Activated CD4-positive, alpha-beta T cell treated with anti-CD3 and anti-CD28 coated beads, Interleukin-2, amount 50 U/mL, for 16 hours (primary cell): ENCODE measurements at places on chromosomes 16 and 17.

DNA sequence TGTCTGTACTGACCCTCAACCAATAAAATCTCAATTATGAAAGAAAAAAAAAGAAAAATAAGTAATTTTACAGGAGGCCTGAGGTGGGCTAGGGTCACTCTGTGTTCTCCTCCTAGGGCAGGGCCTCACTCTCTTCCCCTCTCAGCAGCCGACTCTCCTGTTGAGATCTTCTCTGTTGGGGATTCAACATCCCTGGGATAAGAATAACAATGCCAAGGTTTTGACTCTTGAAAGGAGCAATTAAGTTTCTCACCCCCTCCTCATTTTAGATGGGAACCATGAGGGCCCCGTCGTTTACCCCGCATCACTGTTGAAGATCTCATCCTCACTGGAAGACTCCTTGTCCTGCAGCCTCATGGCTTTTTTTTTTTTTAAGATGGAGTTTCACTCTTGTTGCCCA, 21.5 kb upstream of the BRCA1 start:
- DNase-seq: no peak

- no peak for DNase-seq
Observed at GRCh38 chr16:57635266-57636097, 7.1 kb downstream of the ADGRG1 start.

- no peak for DNase-seq
Observed at GRCh38 chr16:57518520-57518919, 17.9 kb downstream of the CCDC102A start.

GRCh38 chr17:44900894-44901293, 1.6 kb upstream of the EFTUD2 start:
- no peak for DNase-seq

DNA sequence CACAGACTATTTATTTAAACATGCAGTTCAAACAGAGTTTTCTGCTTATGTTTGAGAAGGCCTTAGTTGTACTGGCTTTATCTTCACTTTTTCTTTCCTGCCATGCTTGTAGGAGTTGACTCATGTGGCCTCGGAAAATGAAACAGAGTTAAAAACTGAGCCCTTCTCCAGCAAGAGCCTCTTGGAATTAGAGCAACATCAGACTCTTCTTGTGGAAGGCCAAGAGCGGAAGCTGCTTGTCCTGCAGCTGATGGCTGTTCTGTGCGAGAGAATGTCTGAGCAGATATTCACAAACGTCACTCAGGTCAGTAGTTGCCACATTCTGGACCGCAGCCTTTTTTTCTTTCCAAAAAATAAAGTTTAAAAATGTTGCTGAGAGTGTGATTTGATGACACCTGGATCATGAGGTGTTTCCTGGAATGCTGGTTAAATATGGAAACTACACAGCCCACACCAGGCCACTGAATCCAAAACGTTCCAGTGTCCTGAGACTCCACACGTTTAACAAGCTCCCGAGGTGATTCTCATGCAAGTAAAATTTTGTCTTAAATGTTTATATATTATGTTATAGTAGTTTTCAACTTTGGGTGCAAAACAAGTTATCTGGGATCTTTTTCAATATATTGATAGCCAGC, 65.9 kb downstream of the TANGO6 start:
- DNase-seq: no peak

GRCh38 chr16:78755751-78756661, 656.6 kb downstream of the WWOX start:
- DNase-seq: no peak

DNA sequence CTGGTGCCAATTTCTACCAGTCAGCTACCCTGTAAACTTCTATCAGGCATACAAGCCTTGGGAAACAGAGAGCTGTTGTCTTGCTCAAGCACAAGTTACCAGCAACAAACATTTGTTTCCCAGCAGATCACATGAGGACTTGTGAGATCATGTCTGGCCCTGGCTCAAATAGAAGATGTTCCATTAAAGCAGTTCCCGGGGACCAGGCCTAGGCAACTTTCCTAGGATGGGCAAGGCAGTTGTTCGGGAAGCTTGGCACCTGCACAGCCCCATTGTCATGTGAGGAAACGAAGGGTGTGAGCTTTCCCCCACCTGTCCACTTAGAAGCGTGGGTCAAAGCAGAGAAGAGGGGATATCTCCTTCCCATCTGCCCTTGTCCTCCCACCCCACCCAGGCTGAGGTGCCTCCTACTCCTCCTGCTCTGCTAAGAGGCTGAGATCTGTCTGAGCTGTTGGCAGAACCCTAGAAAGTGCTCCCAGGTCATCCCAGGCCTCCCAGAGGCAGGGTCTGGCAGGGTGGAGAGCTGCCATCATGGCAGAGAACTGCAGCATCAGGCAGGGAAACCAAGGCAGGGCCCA, 11.2 kb upstream of the SLC47A2 start:
- no peak for DNase-seq

DNA sequence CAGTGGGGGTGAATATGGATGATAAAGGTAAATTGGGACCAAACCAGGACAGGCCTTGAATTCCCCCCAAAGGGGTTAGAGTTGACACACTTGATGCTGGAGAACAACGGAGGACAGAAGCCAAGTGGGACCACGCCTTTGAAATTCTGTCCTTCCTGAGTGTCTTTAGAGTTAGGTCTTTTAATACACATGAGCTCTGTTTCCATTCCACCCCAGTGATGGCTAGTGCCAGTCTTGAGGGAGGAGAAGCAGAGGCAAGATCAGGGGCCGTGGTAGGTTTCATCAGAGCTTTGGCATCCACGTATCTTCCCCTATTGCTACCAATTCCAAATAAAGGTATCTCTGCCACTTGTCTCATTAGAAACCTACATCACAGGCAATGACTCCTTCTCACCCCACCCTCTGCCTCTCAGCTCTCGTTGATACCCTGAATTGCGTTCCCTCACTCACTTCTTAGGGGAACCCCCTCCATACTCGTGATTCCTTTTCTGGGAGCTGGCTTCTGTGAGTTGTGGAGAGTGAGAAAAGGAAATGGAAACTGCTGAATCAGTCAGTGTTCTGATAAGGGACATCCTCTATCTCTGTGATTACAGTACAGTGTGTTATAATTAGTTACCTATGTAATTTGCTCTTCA, 2.4 kb upstream of the CCL3L1 start:
- peak; percentile 75 for DNase-seq

DNA sequence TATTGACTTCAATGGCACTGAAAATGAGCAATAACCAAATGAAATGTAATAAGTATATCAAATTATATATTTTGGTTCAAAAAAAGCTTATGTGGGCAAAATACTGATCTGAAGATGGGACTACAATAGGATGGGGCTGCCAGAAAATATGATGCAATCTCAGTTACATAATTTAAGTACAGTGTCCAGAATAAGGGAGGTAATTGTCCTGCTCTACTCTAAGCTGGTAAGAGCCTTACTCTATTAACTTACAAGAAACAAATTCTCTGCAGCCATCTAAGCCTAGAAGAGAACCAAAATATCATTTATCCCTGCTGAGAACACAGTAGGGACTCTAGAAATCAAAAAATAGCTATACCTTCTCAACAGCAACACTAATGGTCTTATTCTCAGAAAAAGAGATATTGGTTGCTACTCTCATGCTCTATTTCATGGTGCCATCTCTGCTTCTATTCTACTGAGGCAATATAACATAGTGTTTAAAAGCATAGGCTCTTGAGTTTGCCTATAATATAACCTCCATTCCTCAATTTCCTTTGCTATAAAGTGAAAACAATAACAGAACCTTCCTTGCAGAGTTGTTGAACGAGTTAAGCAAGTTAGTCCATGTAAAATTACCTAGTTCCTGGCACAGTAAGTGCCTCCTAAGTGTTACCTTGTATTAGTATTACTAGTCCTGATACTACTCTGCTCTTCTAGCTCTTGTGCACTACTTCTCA, 19.9 kb downstream of the NQO1 start:
- DNase-seq: no peak

DNA sequence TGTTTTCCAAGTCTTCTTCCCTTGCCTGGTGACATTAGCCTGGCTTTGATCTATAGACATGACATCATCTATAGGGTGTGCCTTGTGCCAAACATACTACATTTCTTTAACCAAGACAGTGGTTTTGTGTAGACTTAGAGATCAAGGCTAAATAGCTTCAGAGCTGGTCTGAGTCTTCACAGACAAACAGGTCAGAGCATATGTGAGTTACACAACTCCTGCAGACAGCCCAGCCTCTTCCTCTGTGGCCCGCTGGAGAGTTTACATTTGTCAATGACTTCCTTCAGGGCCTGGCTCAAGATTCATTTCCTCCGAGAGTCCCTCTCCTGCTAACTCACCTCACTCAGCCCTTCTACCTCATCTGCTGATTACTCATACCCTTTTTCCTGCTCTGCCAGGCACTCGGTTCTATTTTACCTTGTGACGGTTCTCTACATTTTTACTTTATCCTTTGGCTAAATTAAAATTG, 73.1 kb upstream of the TANC2 start:
- DNase-seq: peak; percentile 67

DNA sequence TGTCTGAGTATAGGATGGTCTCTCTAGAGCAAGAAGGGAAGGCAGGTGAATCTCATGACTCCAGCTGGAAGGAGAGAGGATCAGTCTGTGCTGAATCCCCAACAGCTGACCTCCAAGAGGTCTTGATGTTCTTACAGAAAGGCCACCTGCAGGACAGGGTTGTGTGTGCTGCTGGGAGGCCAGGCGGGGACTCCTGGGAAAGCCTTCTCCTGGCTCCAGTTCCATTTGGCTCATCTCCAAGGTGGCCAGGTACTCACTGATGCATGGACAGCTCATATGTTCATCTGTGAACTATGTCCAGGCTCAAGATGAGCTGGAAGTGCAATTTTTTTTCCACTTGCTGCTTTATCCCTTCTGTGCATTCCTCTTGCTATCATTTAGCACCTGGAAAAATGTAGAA, 730.2 kb upstream of the RBFOX1 start:
- no peak for DNase-seq

- DNase-seq: no peak
Observed at GRCh38 chr17:27631411-27631760, 398 bp downstream of the LGALS9 start.

GRCh38 chr17:50926523-50926922, 60.4 kb upstream of the TOB1 start:
- peak; percentile 43 for DNase-seq

- DNase-seq: peak; percentile 61
Observed at GRCh38 chr16:4273858-4274311, 1.1 kb upstream of the TFAP4 start.
